NCI-H1105 treated with DMSO at 0.1 percent for 48 hours (cell line): ENCODE measurements at places on chromosomes 12 and 14.

GRCh38 chr14:49294621-49295148 lies 291.5 kb downstream of the RPS29 start:
- no peak for DNase-seq

DNA sequence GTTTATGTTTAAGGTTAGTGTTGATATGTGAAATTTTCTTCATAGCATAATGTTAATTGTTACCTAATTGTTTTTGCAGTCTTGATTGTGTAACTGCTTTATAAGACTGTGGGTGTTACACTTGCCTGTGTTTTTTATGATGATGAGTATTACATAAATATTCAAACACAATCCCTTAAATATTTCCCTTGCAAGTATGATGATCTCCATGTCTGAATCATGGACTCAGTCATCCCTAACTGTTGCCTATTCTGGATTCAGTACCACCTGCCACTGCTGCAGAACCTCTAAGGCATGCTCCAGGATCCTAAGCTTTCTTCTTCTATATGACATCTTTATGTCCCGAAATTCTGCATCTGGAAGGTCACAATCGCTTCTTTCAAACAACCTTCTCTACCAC lies 246.3 kb upstream of the CLEC14A start:
- DNase-seq: no peak

DNA sequence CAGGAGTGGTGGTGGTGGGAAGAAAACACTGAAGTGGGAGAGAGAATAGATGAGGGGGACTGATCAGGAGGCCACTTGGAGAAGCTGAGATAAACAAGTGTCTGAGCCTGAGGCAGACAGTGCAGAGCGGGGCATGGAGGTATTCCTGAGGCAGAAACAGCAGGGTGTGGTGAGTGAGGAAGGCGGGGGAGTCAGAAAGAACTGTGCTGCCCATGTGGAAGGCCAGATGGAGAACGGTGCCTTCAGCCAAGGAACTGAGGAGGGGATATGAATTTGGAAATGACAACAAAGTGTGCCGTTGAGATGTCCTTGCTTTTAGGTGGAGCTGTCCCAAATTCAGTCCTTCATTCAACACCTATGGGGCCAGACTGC lies 13.7 kb downstream of the APPL2 start:
- DNase-seq: no peak

- DNase-seq: no peak
Measured at GRCh38 chr12:125121106-125121505, 55.9 kb downstream of the AACS start.

- DNase-seq: peak; percentile 22
Measured at GRCh38 chr12:118840399-118840798, 140.9 kb upstream of the SRRM4 start.

DNA sequence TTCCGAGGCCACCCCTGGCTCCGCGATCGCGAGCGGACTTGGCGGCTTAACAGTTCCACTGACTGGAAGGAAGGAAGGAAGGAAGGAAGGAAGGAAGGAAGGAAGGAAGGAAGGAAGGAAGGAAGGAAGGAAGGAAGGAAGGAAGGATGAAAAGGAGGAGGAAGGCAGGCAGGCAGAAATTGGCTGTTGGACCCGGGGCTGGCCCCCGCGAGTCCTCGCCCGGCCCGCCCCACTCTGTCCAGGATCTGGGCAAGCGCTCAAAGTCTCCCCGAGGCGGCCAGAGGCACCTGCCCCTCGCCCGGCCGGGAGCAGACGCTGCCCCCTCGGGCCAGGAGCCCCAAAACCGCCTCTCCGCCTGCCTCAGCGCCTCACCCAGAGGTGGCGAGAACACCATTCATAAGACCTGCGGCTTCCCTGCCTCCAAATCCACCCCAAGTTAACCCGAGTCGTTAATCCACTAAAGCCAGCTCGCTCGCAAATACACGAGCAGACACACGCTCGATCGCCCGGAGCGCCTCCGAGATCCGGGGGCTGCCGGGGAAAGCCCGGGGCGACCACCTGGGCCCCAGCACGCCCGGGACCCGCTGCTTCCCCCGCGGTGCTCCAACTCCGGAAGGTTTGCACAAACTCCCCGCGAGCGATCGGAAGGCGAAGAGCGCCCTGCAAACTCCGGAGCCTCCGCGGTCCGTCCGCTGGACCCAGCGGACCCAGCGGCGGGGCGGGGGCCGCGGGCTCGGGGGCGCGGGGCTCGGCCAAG lies 844 bp downstream of the DPF3 start:
- DNase-seq: no peak

DNA sequence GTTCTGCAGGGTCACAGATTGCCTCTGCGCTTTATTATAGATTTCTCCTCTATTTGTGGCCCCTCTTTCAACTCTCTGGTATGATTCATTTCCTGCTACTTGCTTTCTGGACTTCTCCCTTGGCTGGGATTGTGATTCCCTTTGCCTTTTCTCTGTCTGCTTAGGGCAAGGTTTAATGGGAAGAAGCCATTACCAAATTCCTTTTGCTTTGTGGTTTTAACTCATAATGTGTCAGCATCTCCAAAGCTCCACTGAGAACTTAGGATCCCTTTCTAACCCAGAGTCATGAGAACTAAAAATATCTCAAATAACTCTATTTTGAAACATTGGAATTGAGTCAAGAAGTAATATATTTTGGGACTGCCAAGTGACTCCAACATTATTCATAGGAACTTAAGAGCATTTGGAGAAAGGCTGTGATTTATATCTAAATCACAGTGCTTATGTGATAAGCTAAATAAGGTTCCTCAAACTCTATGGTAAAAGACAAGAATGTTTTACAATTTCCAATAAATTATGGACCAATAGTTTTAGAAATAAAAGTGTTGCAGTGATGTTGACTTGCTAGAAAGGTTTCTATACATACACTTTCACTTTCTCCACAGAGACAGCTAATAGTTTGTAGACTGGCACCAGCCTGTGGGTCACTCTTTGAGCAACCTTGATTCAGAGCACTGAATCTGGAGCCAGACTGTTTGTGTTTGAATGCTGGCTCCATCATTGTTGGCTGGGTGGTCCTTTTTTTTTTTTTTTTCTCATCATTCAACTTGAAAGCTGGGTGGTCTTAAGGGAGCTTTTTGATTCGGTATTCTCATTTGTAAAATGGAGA lies 93.9 kb downstream of the DACT1 start:
- DNase-seq: no peak

DNA sequence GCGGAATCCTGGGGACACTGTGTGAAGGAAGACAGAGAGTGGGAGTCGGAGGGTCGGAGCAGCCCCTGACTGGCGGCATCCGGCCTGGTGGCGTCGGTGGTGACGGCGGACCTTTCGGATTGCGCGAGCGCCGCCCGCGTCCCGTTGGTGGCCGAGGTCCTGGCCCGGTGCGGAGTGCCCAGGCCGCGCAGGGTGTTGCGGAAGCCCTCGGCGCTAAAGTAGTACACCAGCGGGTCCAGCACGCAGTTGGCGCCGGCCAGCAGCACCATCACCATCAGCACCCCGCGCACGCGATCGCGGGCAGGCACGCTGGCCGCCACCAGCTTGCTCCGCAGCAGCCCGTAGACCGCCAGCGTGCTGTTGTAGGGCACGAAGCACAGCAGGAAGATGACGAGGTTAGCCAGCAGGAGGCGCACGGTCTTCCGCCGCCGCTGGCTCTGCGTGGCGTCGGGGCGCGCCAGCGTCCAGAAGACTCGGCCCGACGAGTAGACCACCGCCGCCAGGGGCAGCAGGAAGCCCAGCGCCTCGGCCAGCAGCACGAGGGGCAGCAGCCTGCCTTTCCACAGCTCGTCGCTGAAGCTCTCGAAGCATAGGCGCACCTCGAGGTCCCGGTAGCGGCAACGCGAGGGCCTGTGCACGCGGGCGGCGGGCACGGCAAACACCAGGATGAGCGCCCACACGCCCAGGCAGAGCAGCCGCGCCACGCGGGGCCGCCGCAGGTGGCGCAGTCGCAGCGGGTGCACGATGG lies 13.1 kb upstream of the CHD4 start:
- DNase-seq: no peak

DNA sequence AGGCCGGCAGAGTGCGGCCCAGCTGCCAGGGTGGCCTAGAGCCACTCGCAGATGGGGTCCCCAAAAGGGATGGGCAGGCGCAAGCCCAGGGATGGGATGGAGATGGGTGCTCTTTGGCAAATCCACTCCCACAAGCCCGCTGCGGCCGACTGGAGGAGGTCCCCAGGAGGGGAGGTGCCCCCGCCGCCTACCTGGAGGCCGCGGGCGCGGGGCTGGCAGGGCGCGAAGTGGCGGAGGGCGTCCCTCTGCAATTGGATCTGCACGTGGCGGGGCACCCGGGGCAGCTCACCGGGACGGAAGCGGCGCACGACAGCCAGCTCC lies 730 bp downstream of the PPP1R3E start:
- no peak for DNase-seq

DNA sequence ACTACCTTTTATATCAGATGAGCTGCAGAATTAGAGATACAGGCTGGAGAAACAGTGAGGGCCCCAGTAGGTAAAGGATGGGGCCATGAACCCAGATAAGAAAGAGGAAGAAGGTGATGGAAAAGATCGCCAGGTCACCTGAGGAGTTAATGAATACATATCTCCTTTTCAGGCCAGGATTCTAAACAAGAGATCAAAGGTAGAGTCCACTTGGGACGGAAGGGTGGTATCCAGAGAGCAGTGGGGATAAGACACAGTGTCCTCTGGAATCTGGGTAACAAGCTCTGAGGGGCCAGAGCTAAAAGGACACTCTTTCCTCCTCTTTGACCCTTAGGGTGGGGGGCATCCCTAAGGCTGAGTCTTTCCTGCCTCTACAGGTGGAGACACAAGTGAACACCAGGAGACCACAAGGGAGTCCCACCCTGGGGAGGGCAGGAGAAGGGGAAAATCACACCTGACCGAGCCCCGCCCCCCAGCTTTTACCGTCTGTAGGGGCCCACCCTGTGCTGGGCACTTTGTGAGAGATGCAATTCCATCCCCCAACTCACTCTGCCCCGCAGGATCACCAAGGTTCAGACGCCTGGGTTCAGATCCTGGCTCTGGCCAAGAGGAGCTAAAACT lies 27.3 kb downstream of the SERPINA1 start:
- no peak for DNase-seq

GRCh38 chr12:97557116-97557515 lies 94.5 kb downstream of the RMST start:
- peak; percentile 48 for DNase-seq

GRCh38 chr14:35506461-35506860 lies 27.5 kb upstream of the INSM2 start:
- no peak for DNase-seq

DNA sequence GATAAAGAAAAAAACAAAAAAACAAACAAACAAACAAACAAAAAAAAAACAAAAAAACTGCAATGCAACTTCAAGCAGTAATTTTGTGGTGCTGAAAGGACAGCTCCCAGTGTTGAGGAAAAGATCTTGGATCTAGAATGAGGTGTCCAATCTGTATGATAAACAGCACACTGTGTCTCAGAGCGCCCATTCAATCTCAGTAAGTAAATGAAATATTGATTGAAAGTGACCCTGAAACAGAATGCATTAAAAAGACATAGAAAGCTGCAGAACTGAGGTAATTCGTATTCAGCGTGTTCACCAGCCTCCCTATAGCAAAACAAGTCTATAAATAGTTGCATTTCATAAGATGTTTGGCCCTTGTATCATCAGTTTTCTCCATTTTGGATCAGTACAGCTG lies 153.0 kb downstream of the NOVA1 start:
- DNase-seq: no peak
